ENCODE measurements at places on chromosomes 3 and 15.

DNA sequence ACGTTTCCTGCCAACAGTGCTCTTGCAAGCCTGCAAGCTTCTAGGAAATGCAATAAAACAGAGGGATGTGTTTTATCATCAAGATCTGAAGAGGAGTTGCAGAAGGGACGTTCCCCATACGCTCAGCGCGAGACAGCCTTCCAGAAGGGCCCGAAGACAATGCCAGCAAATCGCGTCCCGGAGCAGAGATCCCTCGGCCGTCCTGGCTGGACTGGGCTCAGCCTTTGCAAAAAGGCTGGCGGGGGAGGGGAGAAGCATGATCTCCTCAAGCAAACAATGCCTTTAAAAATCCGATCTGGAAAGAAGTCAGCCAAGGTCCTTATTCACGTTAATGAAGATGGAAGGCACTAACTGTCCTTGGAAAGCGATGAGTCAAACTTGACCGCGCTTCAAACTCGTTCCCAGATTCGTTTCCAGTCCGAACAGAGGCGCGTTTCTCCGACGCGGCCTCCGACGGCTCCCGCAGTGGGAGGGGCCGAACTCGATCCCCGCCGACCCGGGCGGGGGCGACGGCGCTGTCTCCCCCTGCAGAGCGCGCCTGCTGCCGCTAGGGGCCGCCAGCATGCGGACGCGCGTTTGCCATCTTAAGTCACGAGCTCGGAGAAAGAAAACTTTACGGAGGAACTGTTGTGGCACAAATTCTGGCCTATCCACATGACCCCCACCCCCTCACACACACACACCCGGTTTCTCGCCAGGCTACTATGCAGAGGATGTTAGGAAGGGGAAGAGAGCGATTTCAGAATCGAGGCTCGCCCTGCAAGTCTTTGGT is 5.5 kb downstream of the BCL6 start:
- H3K4me3 ChIP-seq = peak overlapping the region; percentile 93
- peaks cover 60% of the 10 kb centered on the region for H3K4me1 ChIP-seq
- no peaks in the 10 kb centered on the region for H3K36me3 ChIP-seq
- DNase-seq = peak; percentile 81
- H3K27ac ChIP-seq = peak overlapping the region; percentile 98

GRCh38 chr3:145952536-145952935 is 208.4 kb downstream of the PLOD2 start:
- no peaks in the 10 kb centered on the region for H3K4me1 ChIP-seq
- no peaks in the 10 kb centered on the region for H3K36me3 ChIP-seq
- H3K27me3 ChIP-seq = no peaks in the 10 kb centered on the region
- no peak for DNase-seq

DNA sequence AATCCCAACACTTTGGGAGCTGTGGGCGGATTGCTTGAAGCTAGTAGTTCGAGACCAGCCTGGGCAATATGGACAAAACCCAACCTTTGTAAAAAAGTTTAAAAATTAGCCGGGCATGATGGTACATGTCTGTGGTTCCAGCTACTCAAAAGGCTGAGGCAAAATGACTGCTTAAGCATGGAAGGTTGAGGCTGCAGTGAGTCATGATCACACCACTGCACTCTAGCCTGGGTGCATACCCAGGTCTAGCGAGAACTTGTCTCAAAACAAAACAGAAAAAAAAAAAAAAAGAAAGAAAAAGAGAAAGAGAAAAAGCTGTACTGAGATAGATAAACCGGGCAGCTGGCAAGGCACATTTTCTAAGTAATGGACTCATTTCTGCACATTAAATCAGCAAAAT is 10.6 kb downstream of the ARPP19 start:
- no peaks in the 10 kb centered on the region for H3K27me3 ChIP-seq
- no peaks in the 10 kb centered on the region for H3K4me1 ChIP-seq
- no peak overlapping the region for H3K4me3 ChIP-seq
- no peak for DNase-seq
- H3K27ac ChIP-seq = no peak overlapping the region

DNA sequence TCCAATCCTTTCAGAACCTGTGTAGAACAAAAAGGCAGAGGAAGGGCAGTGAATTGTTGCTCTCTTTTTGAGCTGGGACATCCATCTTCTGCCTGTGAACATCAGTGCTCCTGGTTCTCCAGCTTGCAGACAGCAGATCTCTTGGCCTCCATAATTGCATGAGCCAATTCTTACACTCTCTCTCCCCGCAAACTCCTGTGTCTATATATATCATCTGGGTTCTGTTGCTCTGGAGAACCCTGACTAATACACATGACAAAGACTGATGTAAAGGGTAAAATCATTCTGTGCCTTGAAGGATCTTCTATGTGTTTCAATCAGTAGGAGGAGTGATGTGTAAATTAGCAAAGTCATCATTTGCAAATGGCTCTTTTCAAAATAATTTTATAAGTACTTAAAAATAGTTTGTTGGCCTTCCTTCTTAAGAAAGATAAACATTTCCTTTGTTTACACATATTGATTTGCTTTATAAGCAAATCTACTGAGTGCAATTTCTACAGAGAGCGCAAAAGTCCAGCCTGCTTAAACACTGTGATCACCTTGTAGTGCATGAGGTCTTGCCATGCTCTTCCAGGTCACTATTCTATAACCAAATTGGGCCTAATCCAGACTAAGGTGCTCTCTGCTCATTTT is 154.9 kb upstream of the ANKRD28 start:
- no peaks in the 10 kb centered on the region for H3K36me3 ChIP-seq
- no peak overlapping the region for H3K27ac ChIP-seq
- no peak for DNase-seq
- no peaks in the 10 kb centered on the region for H3K4me1 ChIP-seq
- no peak overlapping the region for H3K4me3 ChIP-seq
- H3K27me3 ChIP-seq = no peaks in the 10 kb centered on the region

- no peaks in the 10 kb centered on the region for H3K36me3 ChIP-seq
- no peaks in the 10 kb centered on the region for H3K4me1 ChIP-seq
- no peak for DNase-seq
- no peak overlapping the region for H3K4me3 ChIP-seq
- H3K27me3 ChIP-seq = no peaks in the 10 kb centered on the region
- no peak overlapping the region for H3K27ac ChIP-seq
Measured at GRCh38 chr15:69978603-69979002, 119.1 kb downstream of the TLE3 start.

DNA sequence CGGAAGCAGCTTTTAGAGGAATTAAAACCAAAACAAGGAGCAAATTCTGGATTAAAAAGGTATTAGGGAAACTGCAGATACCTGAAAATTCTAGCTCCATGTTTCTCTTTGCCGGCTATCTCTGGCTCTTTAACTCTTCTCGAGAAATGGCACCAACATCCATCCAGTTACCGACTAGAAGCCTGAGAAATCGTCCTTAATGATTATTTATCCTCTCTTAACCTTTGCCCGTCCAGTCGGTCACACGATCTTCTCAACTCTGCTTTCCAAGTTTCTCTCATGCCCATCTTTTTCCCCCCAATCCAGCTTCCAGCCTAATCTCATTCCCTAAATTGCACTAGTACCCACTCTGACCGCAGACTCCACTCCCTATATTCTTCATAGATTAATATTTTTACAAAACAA is 596 bp upstream of the SGO1 start:
- H3K4me1 ChIP-seq = peaks cover 16% of the 10 kb centered on the region
- H3K27me3 ChIP-seq = no peaks in the 10 kb centered on the region
- H3K36me3 ChIP-seq = no peaks in the 10 kb centered on the region
- DNase-seq = no peak

DNA sequence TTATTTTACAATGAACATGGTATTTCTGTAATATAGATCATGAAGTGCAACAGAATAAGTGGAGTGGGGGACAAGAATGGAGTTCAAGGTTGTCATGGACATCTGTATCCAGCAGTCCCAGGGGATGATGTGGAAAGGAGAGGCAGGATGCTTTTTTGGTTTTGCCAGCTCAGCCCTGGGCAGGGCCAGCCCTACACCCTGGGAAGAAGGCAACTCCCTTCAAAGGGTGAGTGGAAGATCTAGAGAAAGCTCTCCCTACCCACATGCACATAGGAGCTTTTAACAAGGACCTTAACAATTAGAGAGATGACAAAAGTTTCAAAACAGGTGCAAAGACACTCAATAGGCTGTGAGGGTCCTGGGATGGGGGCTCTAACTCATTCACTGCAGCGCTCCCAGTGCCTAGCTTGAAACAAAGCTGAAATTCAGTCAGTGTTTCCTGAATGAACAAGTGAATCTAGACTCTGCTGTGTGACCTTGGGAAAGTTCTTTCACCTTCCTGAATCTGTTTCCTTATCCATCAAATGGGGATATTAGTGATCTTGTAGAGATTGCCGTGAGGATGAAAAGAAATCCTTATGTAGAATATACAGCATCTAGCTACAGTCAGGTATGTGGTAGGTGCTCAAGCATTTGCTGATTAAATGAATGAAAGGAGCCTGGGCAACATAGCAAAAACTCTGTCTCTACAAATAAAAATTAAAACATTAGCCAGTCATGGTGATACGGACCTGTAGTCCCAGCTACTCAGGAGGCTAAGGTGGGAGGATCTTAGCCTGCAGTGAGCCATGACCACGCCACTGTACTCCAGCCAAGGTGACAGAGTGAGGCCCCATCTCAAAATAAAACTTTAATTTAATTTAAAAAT is 14.3 kb downstream of the BHLHE40 start:
- no peaks in the 10 kb centered on the region for H3K27me3 ChIP-seq
- H3K27ac ChIP-seq = no peak overlapping the region
- DNase-seq = no peak
- H3K4me1 ChIP-seq = peaks cover 11% of the 10 kb centered on the region
- H3K4me3 ChIP-seq = no peak overlapping the region

GRCh38 chr15:38226608-38227266 is 25.9 kb upstream of the SPRED1 start:
- H3K4me3 ChIP-seq = no peak overlapping the region
- no peak overlapping the region for H3K27ac ChIP-seq
- no peaks in the 10 kb centered on the region for H3K36me3 ChIP-seq

DNA sequence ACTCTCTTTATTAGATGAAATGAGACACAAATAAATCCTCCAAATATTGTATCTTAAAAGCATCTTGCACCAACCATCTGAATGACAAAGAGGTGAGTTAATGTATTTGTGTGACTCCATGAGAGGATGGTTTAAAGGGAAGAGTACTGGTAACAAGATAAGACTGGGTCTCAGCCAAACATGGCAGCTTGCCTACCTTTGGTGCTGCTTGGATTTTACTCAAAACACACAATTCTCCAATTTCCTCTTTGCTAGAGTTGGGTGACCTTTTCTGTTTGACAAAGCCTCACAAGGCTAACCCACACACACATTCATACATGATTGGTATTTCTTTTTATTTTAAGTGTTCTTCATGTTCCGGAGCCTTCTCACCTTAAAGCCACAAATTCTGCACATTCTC is 506.4 kb downstream of the FGF12 start:
- no peak for DNase-seq
- H3K27me3 ChIP-seq = no peaks in the 10 kb centered on the region
- H3K4me1 ChIP-seq = no peaks in the 10 kb centered on the region

- no peak overlapping the region for H3K27ac ChIP-seq
- no peak overlapping the region for H3K4me3 ChIP-seq
- H3K27me3 ChIP-seq = no peaks in the 10 kb centered on the region
- no peak for DNase-seq
- no peaks in the 10 kb centered on the region for H3K4me1 ChIP-seq
- H3K36me3 ChIP-seq = no peaks in the 10 kb centered on the region
Measured at GRCh38 chr3:188697127-188697526, 474.6 kb upstream of the TPRG1 start.

- no peaks in the 10 kb centered on the region for H3K36me3 ChIP-seq
- no peak overlapping the region for H3K27ac ChIP-seq
- DNase-seq = no peak
- H3K27me3 ChIP-seq = no peaks in the 10 kb centered on the region
Measured at GRCh38 chr3:188948997-188949389, 222.8 kb upstream of the TPRG1 start.

DNA sequence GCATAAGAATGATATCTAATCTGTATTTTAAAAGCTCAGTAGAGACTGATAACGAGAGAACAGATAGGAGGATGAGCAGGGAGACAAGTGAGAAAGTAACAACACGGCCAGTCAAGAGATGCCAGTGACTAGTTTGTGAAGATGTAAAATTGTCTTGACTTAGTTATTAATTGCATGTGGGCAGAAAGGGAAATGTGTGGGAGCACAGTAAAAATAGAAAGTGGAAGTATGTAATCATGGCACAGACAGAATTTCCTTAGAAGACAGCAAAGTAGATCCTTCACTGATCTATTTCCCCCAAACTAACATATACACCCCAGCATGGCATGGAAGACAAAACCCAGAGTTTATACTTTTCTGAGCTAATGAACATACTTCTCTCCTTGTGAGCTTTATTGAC is 344.5 kb downstream of the FGF12 start:
- no peak overlapping the region for H3K27ac ChIP-seq
- H3K4me1 ChIP-seq = no peaks in the 10 kb centered on the region
- no peaks in the 10 kb centered on the region for H3K27me3 ChIP-seq
- H3K4me3 ChIP-seq = no peak overlapping the region

- no peak overlapping the region for H3K4me3 ChIP-seq
- no peak for DNase-seq
- H3K4me1 ChIP-seq = no peaks in the 10 kb centered on the region
- H3K27ac ChIP-seq = no peak overlapping the region
Measured at GRCh38 chr15:43270676-43271306, 4.1 kb upstream of the TGM5 start.

GRCh38 chr15:60651734-60652141 is 172.8 kb upstream of the ICE2 start:
- H3K4me1 ChIP-seq = peaks cover 29% of the 10 kb centered on the region
- H3K27me3 ChIP-seq = no peaks in the 10 kb centered on the region
- H3K4me3 ChIP-seq = no peak overlapping the region
- no peaks in the 10 kb centered on the region for H3K36me3 ChIP-seq
- no peak for DNase-seq

- no peak for DNase-seq
- no peak overlapping the region for H3K27ac ChIP-seq
- peaks cover 14% of the 10 kb centered on the region for H3K4me1 ChIP-seq
- no peak overlapping the region for H3K4me3 ChIP-seq
- H3K27me3 ChIP-seq = no peaks in the 10 kb centered on the region
- H3K36me3 ChIP-seq = peaks cover 4% of the 10 kb centered on the region
Measured at GRCh38 chr3:52299247-52299878, 11.7 kb downstream of the GLYCTK start.

GRCh38 chr3:171666516-171666915 is 143.8 kb downstream of the PLD1 start:
- no peaks in the 10 kb centered on the region for H3K36me3 ChIP-seq
- H3K27ac ChIP-seq = no peak overlapping the region
- no peak overlapping the region for H3K4me3 ChIP-seq
- no peak for DNase-seq
- no peaks in the 10 kb centered on the region for H3K27me3 ChIP-seq
- H3K4me1 ChIP-seq = no peaks in the 10 kb centered on the region

DNA sequence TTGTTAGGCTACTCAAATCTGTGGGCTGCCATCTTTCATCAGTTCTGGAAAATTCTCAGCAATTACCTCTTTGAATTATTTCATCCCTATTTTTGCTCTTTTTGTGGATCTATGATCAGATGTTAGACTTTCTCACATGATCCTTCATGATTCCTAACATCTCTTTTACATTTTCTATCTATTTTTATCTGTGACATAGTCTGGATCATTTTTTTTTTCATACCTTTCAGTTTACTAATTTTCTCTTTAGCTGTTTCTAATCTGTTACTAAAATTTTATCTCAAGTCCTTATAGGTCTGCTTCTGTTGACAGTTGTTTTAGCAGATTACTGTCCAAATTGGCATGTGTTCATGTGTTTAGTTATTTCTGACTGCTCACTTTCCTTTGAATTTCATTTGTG is 42.3 kb upstream of the HDC start:
- H3K4me1 ChIP-seq = no peaks in the 10 kb centered on the region
- H3K27ac ChIP-seq = no peak overlapping the region
- DNase-seq = no peak

All from T-cell (primary cell).